HFFc6 (cell line): ENCODE measurements at places on chromosomes 2 and 18. TPM values are rescaled to one million over a fixed set of nuclear protein-coding genes. Genes with fewer than 3 reads are reported as not detected.

GRCh38 chr2:85861650-85862049 is 27.1 kb downstream of the ST3GAL5 start:
- no peak for DNase-seq

DNA sequence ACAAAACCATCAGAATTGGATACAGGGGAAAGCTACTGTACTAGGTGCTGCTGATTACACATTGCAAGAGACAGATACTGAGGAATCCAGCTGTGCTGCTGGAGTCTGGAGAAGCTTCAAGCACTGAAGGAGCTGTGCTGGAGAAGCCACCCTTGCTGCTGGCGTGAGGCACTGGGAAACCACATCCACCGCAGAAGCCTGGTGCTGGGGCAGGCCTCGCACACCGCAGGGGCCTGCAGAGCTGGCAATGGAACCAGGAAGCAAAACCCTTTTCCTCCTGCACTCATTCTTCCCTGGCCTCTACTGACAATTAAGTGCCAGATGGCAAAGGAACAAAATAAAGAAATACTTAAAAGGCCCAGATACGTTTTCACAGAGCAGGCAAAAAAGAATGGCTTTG is 94.4 kb upstream of the MSH6 start:
- no peak for DNase-seq

GRCh38 chr2:8884812-8885211 is 47.4 kb upstream of the KIDINS220 start:
- DNase-seq: no peak

CARF gene
- 3.2 to 5.7 TPM (median 4.4 TPM) in 3 replicates for total RNA-seq

SNX17 gene
- total RNA-seq: 140 and 149 TPM in 2 replicates
